Stimulated activated CD8-positive, alpha-beta memory T cell treated with anti-CD3 and anti-CD28 coated beads, Interleukin-7, amount 100 ng/mL, for 4 hours (primary cell): ENCODE measurements at places on chromosomes 13 and 19.

- DNase-seq, result no peak
Observed at GRCh38 chr19:57338877-57339276, 12.2 kb upstream of the ZNF304 start.

DNA sequence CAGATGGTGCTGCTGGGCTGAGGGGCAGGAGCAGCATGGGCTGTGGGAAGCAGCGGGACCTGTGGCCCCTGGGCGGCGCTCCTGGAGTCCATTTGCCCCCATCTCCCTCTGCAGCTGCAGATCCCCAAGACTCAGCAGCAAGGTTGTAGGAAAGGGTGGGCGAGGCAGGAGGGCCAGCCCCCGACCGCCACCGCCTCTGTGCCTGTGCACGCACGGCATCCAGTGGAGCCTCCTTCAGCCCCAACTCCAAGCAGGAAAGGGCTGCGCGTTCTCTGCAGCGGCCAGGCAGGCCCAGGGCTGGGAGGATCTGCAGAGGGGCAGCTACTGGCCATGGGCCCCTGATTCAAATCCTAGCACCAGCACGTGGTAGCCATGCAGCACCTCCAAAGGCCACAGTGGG is 20.8 kb downstream of the DPF1 start:
- no peak for DNase-seq

- no peak for DNase-seq
Observed at GRCh38 chr13:99662678-99663077, 161.4 kb downstream of the TM9SF2 start.

- DNase-seq, result peak; percentile 48
Observed at GRCh38 chr19:43776286-43776685, 4.5 kb downstream of the KCNN4 start.

DNA sequence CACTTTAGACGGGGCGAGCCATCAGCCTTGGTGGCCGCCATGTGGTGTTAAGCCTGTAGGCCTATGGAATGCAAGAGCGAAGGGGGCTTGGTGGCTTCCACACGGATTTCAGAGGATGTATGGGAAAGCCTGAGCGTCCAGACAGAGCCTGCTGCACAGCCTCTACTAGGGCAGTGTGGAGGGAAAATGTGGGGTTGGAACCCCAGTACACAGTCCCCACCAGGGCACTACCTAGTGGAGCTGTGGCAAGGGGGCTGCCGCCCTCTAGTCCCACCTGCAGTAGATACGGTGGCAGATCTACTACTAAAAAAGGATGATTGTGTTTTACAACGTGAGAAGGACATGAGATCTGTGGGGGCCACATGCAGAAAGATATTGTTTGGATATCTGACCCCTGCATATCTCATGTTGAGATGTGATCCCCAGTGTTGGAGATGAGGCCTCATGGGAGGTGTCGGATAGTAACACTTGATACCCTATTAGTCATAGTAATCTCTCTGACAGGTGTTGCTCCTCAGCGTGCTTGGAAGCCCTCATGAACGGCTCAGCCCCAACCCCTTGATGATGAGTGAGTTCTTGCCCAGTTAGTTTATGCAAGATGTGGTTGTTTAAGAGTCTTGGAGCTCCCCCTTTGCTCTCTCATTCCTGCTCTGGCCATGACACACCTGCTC is 45.6 kb downstream of the LHFPL6 start:
- DNase-seq, result no peak

- DNase-seq, result no peak
Observed at GRCh38 chr19:12996406-12997094, 1.3 kb downstream of the NFIX start.

- no peak for DNase-seq
Observed at GRCh38 chr13:32751340-32751739, 165.1 kb downstream of the PDS5B start.

DNA sequence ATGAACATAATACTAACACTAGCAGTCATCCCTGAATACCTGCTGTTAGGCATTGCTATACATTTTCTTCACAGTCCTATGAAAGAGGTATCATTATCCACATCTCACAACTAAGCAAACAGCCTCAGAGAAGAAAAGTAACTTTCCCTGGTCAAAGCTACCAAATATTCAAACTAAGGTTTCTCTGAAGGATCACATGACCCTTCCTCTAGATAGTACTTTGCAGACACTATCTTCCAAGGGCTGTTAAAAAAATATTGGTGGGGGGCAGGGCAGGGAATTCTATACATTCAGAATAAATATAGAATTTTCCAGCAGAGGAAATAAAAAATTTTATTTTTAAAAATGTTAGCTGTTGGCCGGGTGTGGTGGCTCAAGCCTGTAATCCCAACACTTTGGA is 3.1 kb downstream of the SLC25A30 start:
- DNase-seq, result no peak

DNA sequence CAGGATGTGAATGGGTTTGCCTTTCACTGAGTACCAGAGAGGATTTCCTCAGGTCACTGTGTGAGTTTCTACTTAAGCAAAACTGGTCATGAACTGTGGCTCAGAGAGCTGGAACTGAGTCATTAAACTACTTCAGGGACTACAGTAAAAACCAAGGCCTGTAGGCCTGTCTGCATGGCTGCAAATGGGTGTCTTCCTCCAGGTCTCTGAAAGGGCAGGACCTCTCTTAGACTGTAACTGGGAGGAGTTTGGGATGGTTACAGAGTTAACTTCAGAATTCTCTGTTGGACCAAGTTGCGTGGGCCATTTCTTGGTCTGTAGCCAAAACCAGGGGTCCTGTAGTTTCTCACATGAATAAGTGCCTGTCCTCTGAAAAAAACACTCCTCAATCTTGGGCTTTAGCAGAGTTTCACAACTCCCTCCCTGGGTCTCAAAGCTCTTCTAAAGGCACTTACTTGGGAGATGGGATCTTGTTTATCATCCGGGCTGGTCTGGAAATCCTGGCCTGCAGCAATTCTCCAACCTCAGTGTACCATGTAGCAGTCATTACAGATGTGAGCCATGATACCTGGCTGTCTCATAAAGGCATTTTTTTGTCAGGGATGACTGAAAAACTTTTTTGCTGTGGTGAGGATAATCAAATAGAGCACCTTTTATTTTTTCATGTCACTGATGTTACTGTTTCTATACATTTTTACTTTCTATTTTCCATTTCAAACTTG is 19.7 kb downstream of the ZNF714 start:
- DNase-seq, result no peak

GRCh38 chr13:26548205-26548765 is 9.2 kb upstream of the WASF3 start:
- DNase-seq, result no peak

- peak; percentile 67 for DNase-seq
Observed at GRCh38 chr19:12669270-12670158, 2.9 kb downstream of the WDR83 start.

DNA sequence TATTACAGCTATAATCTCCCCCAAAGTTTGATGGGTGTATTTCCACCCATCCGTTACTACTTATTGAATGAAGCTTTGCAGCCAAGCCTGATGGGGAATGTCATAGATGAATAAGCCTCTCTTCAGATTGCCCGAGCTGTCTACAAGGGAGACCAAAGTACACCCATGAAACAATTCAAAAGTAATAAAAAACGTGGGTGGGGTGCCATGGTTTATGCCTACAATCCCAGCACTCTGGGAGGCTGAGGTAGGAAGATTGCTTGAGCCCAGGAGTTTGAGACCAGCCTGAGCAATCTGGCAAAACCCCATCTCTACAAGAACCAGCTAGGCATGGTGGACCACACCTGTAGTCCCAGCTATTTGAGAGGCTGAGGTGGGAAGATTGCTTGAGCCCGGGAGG is 419.2 kb downstream of the FGF9 start:
- DNase-seq, result no peak

DNA sequence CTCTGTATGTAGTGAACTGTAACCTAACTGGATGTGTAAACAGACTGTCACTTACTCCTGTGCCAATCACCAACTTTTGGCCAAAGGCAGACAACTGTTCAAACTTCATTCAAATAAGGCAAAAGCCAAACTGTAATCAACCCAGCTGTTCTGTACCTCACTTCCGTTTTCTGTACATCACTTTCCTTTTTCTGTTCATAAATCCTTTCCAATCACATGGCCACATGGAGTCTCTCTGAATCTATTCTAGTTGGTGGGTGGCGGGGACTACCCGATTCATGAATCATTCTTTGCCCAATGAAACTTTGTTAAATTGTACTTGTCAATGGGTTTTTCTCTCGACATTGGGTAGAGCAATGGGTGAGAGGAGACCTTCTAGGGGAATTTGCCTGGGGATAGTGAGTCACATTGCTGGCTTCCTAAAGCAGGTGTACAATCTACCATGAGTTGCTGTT is 178.3 kb upstream of the RFC3 start:
- DNase-seq, result peak; percentile 27

GRCh38 chr19:3479834-3480215 is 500 bp downstream of the SMIM24 start:
- DNase-seq, result no peak

- DNase-seq, result no peak
Observed at GRCh38 chr13:33184530-33184929, 101.0 kb downstream of the STARD13 start.

DNA sequence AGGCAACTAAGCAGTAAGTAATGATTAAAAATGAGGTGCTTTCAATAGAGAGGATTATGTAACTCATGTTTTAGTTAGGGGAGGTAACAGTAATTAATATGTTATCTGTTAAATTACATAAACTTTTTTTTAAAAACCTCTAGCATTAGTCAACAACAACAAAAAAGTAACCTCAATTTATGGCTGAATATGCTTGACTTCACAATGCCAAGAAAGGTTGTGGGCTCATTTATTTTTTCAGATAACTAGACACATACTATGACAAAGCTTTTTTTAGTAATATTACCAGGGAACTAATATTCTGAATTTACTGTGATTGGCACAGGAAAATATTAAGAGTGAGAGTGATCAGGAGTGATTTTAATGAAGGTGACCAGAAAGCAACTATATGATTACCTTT is 54.9 kb downstream of the KCNRG start:
- DNase-seq, result no peak
